ENCODE measurements at places on chromosomes 1 and 21. TPM values are rescaled to one million over a fixed set of nuclear protein-coding genes. Genes with fewer than 3 reads are reported as not detected.

GRCh38 chr1:93003981-93004380 is 42.7 kb upstream of the DIPK1A start:
- DNase-seq: no peak

Gene HAPLN2
- not detected for total RNA-seq

Gene EPHX1
- 18.0 TPM for total RNA-seq

DNA sequence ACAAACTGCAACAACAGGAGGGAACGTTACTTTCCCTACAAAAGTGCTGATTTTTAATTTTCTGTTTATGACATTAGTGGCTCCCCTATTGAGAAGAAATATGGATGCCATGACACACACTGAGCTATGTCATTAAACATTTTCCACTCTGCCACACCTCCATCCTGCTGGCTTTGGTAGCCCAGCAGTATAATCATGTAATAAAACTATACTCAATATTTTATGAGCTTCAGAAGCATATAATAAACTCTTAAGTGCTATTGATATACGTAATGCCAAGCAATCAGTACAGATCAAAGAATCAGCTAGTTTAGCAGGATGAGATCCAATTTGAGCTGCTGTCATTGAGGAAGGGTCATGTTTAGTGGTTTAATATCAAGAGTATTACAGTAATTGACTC is 141.3 kb upstream of the LRRC7 start:
- no peak for DNase-seq

Gene ST3GAL3
- total RNA-seq: 23.0 TPM

DNA sequence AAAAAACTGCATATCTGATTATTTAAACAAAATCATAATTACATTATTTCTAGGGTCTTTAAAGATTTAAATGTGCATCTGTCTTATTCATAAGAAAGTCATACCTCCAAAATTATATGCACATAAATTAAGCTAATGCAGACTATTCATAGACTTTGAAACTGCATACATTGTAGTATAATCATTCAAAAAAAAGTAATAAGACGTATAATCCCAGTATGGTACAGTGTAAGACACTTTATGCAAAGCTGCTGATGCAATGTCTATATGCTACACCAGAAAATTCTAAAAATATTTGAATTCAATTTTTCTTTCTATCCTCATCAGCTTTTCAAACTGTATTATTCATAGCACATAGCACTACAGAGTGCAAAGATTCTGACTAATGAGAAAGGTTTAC is 22.0 kb downstream of the BRINP3 start:
- DNase-seq: no peak

- DNase-seq: peak; percentile 58
Observed at GRCh38 chr1:30929135-30929889, 20.8 kb upstream of the SDC3 start.

- no peak for DNase-seq
Observed at GRCh38 chr21:46437096-46437498, 21.6 kb upstream of the DIP2A start.

Gene MCOLN3
- total RNA-seq: 3.0 TPM

DNA sequence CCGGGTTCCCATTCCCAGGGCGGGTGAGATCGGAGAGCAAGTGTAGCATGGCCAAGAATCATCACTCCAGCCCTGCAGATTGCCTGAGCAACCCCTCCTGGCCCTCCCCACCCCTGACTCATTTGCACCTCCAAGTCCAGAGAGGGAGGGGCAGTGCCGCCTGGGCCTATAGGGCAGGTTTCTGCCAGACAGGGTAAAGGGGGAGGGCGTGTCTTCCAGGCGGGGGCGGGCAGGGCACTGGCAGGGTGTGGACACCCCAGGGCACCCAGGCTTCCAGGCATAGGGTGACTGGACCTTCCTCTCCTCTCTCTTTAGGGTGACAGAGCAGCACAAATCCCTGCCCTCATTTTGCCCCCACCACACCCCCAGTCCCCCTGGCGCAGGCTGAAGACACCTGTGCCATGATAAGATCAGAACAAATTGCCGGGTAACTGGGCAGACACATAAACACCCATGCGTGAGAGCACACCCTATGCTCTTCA is 3.2 kb upstream of the CRYBG2 start:
- DNase-seq: no peak

DNA sequence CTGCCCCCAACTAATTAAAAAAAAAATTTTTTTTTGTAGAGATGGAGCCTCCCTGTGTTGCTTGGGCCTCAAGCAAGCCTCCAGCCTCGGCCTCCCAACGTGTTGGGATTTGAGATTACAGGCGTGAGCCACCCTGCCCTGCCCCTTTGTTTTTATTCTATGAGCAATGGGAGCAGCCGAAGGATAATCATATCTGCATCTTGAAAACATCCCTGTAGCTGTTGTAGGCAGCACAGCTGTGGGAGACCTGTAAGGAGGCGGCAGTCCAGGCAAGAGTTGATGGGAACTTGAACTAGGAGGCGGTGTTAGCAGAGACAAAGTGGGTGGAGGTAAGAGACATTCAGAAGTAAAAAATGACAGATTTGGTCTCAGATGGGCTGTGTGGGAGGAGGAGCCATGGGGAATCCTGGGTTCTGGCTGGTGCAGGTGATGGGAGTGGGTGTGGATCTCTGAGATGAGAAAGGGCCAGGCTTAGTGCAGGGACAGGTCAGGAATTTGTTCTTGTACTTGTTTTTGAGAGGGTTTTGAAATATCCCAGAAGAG is 31.3 kb downstream of the STUM start:
- no peak for DNase-seq

- DNase-seq: peak; percentile 7
Observed at GRCh38 chr1:146039844-146040194, 18.3 kb upstream of the HJV start.

Gene PKP1
- not detected for total RNA-seq

DNA sequence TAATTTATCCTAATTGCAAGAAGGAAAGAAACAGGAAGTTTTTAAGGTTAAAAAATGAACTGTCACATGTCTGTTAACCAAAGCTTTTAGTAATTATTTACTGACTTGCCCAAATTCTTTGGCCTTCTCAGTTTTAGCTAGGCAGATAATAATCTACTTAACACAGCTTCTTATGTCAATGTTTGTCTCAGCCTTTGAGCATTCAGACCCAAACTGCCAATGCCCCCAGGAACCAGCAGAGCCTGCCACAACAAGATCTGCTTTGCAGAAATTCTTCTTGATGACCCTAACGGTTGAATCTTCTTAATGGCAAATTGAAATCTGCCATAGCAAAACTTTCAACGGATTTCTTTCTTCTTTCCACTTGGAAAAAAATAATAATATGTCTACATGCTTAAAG is 792.4 kb upstream of the ADGRL2 start:
- no peak for DNase-seq

- DNase-seq: no peak
Observed at GRCh38 chr1:195909061-195909460, 699.2 kb downstream of the KCNT2 start.

Gene ZBTB21
- 8.3 TPM for total RNA-seq

DNA sequence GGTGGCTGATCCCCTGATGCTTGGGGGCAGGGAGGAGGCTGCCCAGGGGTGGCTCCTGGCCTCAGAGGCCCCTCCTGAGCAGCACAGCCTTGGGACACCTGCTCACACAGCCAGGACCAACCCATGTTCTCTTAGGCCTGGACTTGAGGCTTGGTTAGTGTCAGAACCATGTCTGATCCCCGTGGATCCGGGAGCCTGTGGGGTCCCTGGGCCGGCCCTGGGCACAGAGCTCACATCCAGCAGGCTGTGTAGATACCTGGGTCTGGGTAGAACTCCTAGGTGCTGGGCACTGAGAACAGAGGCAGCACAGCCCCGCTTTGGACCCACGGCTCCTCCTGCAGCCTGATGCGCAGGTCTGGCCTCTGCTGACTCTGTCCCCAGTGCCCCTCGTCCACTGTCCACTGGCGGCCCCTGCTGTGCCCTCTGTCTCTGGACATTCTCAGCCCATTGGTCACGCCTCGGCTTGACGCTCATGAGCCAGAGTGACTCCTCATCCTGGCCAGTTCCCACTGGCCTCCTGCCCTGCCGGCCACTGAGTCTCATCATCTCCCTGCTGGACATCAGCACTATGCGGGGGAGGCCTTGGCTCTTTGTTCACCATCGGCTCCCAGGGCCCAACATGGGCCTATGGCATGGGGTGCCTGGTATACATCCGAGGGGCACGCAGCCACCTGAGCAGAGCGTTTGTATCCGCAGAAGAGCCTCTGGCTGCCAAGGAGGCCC is 70.2 kb downstream of the TRIM11 start:
- peak; percentile 9 for DNase-seq

DNA sequence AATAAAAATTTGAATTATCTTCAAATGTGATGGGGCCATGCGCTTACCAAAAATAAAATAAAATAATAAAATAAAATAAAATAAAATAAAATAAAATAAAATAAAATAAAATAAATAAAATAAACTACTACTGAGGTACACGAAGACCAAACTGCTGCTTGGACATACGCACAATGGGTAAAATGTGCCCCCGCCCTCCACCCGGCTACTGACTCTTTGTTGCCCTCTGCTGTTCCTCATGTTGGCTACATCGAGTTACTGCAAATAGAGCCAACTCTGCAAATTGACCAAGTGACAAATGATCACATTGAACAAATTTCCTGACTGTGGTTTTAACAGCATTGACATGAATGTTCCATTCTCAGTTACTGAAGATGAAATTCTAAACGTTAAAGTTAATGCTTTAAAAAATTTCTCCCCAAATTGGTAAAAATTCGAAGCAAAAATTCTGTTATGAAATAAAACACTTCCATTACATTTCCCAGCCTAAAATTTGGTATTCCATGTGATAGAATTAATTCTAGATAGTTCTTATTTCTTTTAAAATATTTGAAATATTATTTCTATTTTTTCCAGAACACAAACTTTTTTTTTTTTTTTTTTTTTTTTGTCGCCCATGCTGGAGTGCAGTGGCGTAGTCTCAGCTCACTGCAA is 18.8 kb upstream of the MAP1LC3C start:
- peak; percentile 46 for DNase-seq

Gene NPHS2
- not detected for total RNA-seq

DNA sequence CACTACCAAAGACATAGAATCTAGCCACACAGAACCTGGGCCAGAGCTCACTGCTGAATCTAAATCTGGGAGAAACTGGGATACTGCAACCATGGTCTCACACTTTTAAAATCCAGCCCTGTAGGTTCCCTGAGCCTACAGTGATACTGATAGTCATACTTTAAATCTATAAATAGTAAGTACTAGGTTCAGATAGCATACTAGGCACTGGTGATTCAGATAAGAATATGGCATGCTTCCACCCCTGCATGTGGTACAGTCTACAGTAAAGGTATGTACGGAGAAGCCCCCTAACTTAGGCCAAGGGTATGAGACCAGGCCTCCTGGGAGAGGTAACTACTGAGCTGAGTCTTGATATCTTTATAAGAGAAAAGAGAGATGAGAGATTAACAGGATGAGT is 193.3 kb upstream of the HMGB4 start:
- DNase-seq: no peak

DNA sequence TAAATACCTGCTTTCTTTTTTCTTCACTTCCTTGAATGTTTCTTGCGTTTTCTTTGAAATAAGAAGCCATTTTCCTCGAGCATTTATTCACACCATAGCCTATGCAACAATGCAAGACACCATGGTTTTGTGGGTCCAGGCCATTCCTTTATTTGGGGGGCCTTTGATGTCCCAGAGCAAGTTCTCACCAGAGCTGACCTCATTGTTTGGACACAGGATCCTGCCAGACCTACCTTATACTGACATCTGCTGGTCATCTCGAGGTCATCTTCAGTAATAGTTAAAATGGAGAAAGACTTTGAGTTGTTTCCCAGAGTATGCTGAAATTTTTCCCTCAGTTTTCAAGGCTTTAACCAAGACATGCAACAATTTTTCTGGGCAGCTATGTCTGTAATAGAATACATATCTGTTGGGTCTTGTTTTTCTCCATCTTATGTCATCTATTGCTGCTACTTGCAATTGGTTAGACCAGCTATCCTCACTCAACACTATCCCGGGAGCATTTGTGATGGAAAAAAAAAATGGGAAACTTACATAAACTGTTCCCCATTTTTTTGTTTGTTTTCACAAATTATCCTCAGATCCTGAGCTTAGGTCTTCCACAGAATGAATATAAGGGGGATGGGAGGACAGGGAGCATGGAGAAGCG is 34.0 kb upstream of the BACE2 start:
- peak; percentile 30 for DNase-seq

Gene PDIK1L
- total RNA-seq: 2.9 TPM

GRCh38 chr1:42847721-42848460 is 1.5 kb downstream of the ZNF691 start:
- DNase-seq: no peak

DNA sequence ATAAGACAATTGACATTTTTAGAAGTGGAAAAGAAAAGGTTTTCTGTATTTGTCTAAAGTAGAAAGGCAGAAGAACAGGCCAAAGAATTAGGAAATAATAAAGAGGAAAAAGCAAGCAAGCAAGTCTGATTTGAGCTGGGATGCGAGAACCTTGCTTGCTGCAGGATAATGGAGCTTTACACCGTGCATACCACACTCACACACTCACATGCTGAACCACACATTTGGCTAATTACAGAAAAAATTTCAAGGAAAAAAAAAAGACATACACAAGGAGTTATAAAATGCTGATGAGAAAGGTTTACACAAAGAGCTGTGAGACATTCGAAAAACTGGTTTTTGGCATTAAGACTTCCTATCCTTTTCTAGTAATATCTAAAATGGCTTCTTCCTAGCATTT is 593.9 kb downstream of the KIF26B start:
- DNase-seq: no peak

GRCh38 chr1:112817555-112818373 is 102.6 kb upstream of the PPM1J start:
- DNase-seq: no peak

Gene CR1L
- not detected for total RNA-seq

GRCh38 chr1:239394107-239394506 is 7.7 kb downstream of the CHRM3 start:
- DNase-seq: no peak

DNA sequence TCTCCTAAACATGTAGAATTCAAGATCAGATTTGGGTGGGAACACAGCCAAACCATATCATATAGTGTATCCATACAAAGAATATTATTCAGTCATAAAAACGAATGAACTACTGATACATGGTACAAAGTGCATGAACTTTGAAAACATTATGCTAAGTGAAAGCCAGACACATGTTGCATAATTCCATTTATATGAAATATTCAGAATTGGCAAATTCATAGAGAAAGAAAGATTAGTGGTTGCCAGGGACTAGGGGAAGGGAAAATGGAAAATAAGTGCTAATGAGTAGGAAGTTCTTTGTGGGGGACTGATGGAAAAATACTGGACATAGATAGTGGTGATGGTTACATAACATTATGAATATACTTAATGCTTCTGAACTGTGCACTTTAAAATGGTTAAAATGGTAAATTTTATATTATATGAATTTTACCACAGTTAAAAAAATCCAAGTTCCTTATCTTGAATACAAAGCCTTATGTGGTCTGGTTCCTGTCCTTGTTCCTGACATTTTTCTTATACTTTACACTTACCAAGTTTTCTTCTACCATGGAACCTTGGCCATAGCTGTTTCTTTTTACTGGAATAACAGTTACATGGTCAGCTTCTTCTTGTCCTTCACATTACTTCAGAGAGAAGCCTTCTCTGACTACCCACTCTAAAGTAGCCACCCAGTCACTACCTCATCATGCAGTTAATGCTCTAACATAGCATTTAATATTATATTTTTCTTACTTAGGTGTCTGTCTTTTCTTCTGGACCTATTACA is 64.0 kb downstream of the CCDC18 start:
- no peak for DNase-seq
